Naive thymus-derived CD4-positive, alpha-beta T cell (primary cell): ENCODE measurements at places on chromosomes 3 and 15.

GRCh38 chr3:171283848-171284222, 176.4 kb downstream of the TNIK start:
- no peak for DNase-seq

DNA sequence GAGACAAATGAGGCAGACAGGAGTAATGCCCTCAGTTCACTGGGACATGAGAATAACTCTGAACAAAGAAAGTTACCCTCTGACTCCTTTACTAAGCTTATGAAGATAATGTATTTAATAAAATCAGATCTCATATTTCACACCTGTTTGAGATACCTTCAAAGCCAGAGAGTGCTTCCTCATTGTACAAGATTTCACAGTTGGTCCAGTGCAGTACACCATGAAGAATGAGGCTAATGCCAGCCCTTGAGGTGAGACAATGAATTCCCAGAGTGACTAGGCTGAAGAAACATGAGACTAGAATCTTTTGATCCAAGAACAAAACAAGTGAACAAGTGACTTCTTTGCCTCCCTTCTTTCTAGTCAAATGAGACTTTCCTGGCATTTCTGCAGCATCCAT, 1133.8 kb downstream of the TUSC7 start:
- DNase-seq = no peak

- no peak for DNase-seq
Measured at GRCh38 chr3:100155128-100155527, 40.8 kb upstream of the FILIP1L start.

- no peak for DNase-seq
Measured at GRCh38 chr3:64398006-64398405, 172.7 kb upstream of the PRICKLE2 start.

DNA sequence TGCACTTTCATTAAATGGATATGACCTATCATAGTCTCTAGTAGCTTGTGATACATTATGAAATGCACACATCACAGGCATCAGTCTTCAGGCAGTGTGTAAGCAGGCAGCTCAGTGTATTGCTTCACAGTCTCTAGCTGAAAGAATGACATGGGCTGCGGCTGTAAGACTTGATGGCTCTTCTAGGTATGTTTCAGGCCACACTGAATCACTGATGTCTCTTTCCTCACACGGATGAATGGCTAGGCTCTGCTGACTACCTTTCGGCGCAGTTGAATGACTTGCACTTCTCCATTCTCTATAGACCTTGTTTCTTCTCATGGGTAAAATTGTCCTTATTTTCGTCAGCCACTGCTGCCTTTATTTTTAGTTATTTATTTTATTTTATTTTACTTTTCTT, 15.4 kb downstream of the APH1B start:
- DNase-seq = no peak

DNA sequence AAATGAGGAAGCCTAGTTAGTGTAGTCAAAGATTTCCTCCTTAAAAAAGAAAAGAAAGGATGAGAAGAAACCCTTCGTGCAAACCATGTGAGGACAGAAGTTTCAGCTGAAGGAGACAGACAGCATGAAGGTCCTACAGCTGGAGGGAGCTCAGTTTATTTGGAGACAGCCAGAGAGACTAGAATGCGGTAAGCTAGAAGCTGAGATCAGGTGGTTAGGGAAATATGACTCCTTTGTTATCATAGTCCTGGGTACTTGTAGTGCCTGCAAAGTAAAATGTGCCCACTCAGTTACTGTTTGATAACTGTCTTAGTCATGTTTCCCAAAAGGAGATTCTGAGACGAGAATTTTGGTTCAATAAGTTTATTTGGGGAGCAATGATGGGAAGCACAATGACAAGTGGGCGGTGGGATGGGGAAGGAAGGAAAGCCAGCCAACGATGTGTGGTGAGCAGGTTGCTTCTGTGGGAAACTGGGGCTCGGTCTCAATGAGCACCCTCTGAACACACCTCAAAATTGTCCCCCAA, 178.8 kb upstream of the SNTN start:
- no peak for DNase-seq

DNA sequence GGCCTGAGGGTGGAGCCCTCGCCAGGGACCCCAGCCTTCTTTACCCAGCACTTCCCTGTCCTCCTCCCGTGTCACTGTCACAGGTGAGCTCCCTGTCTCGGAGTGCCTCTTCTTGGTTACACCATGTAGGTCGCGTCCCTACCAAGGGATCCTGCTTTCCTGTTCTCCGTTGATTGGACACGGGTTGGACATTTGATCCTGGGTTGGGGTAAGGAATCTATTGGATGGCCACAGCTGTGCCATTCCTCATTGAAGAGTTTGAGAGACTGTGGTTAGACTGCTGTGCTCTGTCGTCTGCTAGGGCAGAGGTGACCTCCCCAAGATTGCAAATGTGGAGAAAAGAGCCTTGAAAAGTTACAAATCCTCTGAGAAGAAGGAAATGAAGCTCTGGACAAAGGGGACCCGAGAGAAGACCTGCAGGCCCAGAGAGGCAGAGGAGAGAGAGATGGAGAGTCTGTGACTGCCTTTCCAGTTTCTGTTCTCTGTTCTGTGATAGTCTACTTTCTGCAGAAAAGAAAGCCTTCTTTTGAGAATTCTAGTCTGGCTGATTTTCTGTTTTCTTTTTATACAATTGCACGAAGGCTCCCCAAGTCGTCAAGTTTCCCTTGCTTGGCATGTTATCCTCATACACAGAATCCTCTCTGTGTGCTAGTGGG, 325.7 kb upstream of the RGMA start:
- no peak for DNase-seq

DNA sequence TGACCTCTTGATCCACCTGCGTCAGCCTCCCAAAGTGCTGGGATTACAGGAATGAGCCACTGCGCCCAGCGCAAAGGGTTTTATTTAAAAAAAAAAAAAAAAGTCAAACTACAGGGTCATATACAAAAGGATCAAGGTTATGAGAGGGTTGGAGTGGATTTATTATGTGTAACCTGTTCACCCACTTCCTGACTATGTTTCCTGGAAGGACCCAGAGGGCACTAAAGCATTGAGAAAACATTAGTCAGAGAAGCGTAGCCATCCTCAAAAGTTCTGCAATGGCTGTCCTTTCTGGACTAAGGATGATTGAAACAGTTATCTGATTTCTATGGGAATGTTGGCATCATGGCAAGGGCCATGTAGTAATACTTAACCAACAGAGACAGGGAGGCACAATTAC, 7.3 kb upstream of the SCAPER start:
- DNase-seq = no peak

DNA sequence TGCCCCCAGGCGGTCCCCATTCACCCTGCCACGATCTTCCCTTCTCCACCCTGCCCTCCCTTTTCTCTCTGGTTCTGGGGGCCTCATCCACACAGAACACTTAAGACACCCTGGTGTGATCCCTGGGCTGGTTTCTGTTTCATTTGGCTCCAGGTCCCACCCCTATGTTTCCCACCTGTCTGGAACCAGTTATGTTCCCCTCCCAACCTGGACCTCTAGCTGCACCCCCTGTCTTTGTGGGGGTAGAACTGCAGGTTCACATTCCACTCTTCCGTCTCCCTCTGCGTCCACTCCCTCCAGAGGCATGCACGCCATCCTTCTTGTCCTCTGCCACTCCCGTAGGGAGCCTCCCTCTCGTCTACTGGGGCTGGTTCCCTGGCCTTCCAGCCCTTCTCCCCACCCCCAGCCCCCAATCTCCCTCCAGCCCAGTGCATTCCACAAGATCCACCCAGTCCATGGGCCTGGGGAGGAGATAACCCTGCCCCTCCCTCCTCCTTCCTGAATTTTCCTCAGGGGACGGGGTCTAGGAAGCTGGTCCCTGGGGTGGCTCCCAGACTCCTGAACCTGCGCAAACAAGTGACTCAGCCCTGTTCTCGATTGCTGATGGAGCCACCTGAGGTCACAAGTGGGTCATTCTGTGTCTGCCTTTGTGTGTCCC, 73.8 kb downstream of the ABTB1 start:
- DNase-seq = no peak

- no peak for DNase-seq
Measured at GRCh38 chr3:189529889-189530471, 101.2 kb upstream of the TP63 start.

DNA sequence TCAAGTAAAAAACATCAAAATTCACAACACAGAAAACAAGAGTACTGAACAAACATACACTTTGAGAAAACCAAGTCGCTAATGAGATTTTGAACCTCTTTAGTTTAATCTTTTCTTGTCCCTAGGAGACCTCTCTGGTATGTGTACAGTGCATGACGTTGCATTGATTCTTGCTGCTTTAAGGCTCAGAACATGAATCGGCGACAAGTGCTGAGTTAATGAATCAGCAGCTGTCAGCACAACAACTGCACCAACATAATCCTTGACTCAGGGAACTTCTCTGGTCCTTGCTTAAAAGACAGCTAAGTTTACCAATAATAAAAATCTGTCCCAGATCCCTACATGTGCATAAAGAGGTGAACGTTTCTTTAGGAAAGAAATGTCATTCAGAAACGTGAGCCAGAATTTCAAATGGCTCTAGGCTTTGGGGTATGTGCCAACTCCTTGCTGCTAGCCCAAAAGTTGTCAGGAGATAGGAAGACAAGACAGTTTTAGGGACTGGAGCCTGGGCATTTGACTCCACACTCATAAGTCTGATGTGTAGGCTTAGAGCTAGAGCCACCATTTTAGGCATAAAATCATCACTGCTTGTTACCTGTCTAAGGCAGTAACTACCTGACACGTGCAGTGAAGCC, 86.9 kb downstream of the IL5RA start:
- no peak for DNase-seq

GRCh38 chr3:66393333-66394005, 107.4 kb downstream of the LRIG1 start:
- no peak for DNase-seq

DNA sequence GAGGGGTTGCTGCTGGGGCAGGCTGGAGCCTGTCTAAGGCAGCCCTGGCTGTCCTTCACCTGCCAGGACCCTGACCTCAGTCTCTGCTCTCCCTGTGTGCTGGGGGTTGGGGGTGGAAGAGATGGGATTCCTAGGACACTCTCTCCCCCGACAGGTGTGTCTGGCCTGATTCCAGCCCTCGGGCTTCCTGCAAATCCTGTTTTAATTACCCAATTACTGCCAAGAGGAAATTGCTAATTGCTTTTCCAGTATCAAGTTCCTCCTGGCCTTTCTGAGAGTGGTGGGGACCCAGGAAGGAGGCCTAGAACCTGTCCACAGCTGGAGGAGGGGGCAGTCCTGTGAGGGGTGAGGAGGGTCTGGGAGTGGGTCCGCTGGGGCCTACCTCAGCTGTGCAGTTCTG, 15.8 kb downstream of the PLXNA1 start:
- no peak for DNase-seq

GRCh38 chr3:144770915-144771351, 799.3 kb downstream of the DIPK2A start:
- no peak for DNase-seq

- no peak for DNase-seq
Measured at GRCh38 chr3:129122412-129123011, 908 bp upstream of the RAB43 start.

DNA sequence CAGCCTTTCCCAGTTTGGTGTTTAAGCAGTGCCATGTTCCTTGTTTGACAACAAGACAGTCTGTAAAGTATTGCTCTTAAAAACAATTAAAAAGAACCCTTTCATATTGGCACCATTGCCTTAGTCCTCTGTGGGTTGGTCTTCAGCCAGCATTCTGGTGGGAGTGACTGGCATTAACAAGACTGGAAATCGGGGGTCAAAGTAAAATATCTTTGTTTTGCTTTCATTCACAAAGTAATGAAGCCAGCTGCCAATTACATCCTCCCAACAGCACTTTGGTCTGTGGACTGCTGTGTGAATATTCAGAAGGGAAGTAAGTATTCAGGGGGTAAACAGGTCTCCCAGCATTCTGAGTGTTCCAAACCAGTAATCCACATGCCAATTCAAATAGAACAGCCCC, 8.3 kb upstream of the VILL start:
- no peak for DNase-seq

GRCh38 chr3:178699364-178699763, 163.1 kb downstream of the KCNMB2 start:
- DNase-seq = no peak

DNA sequence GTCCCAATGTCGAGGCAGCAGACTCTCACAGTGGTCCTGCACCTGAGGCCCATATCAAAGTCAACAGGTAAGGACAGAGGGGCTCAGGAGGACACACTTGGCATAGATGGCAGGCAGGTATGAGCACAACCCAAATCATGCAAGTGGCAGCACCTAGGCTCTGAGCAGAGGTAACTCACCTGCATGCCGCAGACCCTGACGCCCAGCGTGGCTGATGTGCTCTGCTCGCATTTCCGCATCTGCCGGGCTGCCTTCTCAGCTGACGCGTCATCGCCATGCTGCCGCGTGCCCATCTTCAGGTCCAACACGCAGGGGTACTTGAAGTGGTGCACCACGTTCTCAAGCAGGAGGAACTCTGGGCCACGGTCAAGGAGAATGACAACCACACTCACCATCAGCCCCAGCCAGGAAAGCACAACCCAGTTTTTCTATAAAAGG, 4.2 kb upstream of the GMPPB start:
- DNase-seq = no peak

GRCh38 chr15:41775651-41776050, 1.4 kb downstream of the MAPKBP1 start:
- no peak for DNase-seq

DNA sequence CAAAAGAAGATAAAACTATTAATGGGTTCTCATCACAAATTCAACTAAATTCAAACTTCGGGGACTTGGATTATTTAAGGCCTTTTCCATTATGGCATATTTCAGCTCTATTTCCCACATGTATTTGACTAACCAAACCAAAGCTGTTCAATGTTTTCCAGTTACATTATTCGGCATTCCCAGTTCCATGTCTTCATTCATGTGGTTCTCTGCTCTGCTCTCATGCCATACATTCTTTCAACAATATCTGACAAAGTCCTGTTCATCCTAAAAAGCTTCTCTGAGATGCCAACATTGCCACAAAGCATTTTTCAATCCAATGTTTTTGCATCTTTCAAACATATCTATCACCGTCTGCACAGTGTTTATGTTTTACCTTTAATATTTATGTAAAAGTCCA, 141.4 kb downstream of the GREM1 start:
- DNase-seq = no peak

GRCh38 chr15:97747342-97747741, 213.2 kb upstream of the ARRDC4 start:
- DNase-seq = no peak

DNA sequence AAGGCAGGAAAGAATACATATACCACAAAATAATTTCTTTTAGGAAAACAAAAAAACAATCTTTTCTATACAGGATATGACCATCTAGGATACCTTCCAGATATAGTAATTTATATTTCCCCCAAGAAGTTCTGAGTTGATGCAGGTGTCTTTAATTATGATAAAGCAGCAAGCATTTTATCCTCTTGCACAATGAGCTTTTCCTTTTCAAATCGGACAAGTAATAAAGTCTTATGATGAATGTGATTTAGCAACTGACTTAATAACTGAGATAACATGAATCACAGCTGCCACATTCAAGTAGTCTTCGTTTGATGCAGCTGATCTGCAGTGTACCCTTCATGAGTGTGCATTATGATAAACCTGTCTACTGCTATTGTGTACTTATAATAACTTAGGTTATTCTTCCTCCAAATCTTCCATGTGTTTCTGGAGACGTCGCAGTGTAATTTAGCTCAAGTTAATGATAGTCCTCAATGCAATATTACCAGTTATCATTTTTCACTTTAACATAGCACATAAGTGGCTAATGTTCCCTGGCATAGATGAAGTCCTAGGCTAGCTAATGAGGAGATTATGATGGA, 260.3 kb upstream of the MRPL3 start:
- DNase-seq = no peak

- no peak for DNase-seq
Measured at GRCh38 chr3:141546586-141546985, 59.8 kb downstream of the RASA2 start.
